H1 (cell line): ENCODE measurements at places on chromosomes 6 and 20.

DNA sequence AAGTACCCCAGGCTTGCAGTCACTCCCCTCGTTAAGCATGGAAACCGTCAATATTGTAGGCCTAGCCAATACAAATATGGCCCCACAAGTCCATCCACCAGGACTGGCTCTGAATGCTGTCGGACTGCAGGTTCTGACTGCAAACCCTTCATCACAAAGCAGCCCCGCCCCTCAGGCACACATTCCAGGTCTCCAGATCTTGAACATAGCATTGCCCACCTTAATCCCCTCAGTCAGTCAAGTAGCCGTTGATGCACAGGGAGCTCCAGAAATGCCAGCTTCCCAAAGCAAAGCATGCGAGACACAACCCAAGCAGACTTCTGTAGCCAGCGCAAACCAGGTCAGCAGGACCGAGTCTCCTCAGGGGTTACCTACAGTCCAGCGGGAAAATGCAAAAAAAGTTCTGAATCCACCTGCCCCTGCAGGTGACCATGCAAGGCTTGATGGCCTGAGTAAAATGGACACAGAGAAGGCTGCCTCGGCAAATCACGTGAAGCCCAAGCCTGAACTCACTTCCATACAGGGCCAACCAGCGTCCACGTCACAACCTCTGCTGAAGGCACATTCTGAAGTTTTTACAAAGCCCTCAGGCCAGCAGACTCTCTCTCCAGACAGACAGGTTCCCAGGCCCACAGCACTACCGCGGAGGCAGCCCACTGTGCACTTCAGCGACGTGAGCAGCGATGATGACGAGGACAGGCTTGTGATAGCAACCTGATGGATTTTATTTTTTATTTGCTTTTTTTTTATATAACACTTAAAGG, 126.2 kb upstream of the EDN1 start:
- DNase-seq: no peak

DNA sequence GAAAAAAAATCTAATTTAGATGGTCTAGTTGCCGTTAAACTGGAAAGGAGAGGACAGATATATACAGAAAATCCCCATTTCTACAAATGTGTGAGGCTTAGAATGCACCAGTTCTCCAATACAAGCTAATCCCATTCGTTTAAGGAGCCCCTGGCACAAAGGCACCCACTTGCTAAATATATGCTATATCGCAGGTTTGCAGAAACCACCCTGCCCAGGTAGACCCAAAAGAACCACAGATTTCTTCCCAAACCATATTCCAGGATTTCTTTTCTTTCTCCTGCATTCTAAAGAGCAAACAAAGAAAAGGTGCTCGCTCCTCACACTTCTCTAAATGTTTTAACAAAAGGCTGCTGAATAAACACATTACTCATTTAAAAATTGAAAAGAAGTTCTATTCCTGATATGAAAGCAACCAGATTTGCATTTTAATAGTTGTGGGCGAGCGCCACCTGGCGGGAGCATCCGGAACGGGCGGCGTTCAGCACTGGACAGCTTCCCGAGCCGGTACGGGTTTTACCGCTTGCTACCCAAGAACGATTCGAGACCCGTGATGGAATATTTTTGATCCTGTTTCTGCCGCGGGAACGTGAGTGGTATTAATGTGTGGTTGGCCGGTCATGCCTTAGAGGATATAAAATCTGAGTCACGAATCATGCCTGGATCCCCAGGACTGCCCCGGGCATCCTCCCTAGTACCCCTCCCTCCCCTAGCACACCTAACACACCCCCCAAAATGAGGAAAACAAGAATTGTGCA, 2.1 kb downstream of the PTPRT start:
- peak; percentile 39 for DNase-seq

- DNase-seq: no peak
Measured at GRCh38 chr6:81655696-81656095, 96.8 kb downstream of the TENT5A start.

DNA sequence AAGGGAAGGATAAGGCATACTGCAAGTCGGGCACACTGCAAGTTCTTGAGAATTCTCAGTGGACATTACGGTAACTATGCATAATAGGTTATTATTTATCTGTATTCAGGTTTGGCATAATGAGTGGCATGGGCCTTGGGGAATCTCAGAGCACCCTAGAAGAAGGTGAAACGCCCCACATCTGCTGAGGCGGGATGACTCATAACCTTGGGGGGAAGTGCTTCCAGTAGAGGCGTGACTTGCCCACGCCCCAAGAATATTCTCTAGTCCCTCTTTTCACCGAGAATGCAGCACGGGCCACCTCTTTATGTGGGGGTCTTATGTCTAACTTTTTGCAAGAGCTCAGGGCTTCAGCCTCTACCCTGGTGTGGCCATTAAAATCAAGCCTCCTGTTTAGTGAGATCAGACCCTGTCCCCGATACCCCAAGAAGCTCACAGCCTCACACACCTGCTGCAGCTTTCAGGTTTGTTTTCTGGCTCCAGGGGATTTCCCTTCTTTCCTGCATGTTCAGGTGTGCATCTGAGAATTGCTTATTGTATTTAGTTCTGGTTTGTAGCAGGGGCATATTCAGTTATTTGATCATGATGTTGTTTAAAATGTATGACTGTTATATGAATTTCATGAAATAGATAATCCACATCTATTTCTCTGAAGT, 19.1 kb downstream of the ZFP64 start:
- DNase-seq: no peak

DNA sequence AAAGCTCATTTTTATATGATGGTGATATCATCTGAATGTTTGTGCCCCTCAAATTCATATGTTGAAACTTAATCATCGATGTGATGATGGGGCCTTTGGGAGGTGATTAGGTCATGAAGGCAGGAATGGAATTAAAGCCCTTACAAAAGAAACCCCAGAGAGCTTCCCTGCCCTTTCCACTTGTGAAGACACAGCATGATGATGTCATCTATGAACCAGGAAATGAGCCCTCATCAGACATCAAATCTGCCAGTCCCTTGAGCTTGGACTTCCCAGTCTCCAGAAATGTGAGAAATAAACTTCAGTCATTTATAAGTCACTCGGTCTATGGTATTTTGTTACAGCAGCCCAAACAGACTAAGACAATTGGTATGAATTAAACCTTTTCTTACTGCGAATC, 153.1 kb downstream of the MYB start:
- DNase-seq: no peak

DNA sequence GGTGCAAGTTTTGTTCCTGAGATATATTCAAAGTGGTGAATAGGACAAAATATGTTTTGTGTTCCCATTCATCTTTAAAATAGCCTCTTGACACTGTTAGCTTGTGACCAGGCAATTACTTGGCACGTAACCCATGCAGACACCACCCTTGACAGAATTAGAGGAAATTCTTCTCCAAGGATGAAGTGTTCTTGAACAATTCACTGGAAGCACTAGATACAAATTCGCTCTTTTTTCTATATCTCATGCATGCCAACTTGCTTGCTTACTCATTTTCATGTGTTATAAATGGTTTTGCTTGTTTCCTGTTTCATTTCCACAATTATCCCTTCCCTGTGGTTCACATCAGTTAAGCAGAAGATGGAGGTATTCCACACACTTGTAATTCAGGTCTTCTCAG, 105.2 kb upstream of the MAN1A1 start:
- DNase-seq: no peak

DNA sequence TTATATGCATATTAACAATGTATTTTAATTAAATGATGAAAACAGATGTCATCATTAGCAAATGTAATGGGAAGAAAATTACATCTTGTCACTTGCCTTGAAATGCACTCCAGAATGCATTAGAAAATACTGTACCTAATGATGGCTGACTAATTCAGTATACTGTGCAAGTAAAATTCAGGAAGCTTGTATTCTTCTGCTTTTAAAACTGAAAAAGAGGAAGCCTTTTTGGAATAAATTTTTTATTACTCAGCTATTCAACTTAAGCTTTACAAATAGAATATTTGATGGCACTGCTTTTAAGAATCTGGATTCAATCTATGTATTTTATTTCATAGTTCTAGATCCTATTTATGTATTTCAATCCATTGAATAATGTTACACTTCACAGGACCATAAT, 195.5 kb downstream of the RIMS1 start:
- no peak for DNase-seq

GRCh38 chr6:51844336-51844735, 243.1 kb downstream of the PKHD1 start:
- DNase-seq: no peak

- DNase-seq: no peak
Measured at GRCh38 chr6:111573892-111574797, 31.5 kb downstream of the TRAF3IP2 start.

DNA sequence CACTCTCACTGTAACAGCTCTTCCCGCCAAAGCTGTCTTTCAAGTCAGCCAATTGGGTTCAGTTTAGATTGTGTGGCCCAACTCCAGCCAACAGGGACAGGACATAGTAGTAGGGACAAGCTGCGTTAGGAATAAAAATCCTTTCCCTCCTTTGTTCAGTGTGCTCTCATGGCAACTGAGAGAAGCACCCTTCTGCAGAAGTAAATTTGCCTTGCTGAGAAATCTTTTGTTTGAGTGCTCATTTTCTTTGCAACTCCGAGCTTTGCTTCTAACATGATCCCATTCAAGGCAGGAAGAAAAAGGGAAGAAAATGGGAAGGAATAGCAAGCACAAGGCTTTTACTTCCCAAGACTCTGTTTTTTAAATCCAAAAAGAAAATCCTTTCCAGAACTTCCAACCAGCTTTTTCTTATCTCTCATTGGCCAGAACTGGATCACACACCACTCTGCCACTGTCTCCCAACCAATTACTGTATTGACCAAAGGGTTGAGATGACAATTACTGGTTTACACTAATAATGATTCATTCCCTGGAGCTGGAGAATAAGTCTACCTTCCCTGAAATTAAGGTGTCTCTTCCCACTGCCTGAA, 52.7 kb downstream of the STX11 start:
- DNase-seq: no peak

- DNase-seq: peak; percentile 60
Measured at GRCh38 chr20:51563486-51564332, 21.2 kb upstream of the NFATC2 start.

GRCh38 chr20:57649617-57650015, 29.4 kb upstream of the ZBP1 start:
- no peak for DNase-seq
